B cell (primary cell): ENCODE measurements at places on chromosomes 5 and 9. TPM values are rescaled to one million over a fixed set of nuclear protein-coding genes. Genes with fewer than 3 reads are reported as not detected.

Gene MEGF10
- total RNA-seq = not detected in 2 replicates

GRCh38 chr9:84304166-84304565 lies 36.4 kb downstream of the SLC28A3 start:
- no peak for DNase-seq

GRCh38 chr5:175840050-175840841 lies 31.1 kb upstream of the CPLX2 start:
- DNase-seq = peak; percentile 36

Gene PIP5K1B
- 24.1 and 28.2 TPM in 2 replicates for total RNA-seq

- no peak for DNase-seq
Observed at GRCh38 chr5:159304961-159305595, 25.2 kb downstream of the IL12B start.

Gene UBE2QL1
- total RNA-seq = 1.6 and 1.7 TPM in 2 replicates

DNA sequence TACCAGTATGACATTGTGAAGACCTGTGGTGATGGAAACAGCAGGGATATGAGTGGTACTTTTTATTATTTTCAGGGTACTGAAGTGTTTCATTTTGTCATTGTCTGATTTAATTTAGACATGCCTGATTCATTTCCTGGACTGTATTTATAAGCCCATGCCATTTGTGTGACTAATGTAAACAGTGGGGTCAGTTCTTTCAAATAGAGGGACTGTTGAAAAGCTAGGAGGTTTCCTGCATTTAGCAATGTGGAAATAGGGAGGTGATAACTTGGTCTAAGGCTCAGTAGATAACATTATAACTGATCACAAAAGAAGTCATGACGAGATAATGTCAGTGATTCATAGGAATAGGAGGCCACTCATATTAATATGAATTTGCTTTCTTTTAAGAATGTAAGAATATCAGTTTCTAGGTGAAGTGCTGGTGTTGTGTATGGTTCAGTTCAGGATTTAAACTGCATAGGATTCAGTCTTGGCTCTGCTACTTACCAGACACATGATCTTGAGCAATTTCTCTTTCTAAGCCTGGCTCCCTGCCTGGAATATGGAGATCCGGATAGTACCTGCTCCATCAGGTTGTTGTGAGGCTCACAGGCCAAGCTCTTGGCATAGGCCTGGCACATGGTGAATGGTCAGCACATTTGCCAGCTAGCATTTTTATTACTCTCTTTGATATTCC lies 7.5 kb downstream of the RASGRF2 start:
- DNase-seq = no peak

DNA sequence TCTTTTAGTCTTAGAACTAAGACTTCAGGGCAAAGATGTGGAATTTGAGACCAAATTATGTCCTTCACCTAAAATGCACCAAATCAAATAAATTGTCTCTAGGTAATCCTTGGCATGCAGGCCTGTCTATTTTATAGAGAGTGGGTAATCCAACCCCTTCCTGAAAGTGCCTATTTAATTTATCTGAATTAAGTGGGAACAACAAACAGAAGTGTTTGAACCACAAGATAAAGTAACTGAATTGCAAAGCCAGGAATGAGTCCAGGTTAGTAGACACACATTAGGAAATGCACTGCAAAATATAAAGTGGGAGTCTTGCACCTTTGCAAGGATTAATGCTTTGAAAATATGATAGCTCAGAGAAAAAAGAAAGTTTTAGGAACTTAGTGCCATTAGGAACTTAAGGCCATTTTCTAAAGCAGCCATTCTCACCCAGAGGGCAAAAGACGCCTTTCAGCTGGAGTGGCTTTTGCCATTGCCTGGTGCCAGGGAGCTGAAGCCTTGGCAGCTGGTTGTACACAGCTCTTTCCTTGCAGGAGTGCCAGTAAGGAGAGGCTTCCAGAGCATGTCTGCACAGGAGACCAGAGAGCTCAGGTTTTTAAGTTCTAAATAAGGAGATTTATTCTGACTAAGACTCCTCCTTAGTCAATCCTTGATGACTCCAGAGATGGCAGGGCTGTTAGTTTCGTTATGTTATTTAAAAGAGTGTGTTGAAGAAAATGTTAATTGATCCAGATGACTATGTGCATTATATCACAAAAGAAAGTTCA lies 151.7 kb upstream of the ELL2 start:
- no peak for DNase-seq

DNA sequence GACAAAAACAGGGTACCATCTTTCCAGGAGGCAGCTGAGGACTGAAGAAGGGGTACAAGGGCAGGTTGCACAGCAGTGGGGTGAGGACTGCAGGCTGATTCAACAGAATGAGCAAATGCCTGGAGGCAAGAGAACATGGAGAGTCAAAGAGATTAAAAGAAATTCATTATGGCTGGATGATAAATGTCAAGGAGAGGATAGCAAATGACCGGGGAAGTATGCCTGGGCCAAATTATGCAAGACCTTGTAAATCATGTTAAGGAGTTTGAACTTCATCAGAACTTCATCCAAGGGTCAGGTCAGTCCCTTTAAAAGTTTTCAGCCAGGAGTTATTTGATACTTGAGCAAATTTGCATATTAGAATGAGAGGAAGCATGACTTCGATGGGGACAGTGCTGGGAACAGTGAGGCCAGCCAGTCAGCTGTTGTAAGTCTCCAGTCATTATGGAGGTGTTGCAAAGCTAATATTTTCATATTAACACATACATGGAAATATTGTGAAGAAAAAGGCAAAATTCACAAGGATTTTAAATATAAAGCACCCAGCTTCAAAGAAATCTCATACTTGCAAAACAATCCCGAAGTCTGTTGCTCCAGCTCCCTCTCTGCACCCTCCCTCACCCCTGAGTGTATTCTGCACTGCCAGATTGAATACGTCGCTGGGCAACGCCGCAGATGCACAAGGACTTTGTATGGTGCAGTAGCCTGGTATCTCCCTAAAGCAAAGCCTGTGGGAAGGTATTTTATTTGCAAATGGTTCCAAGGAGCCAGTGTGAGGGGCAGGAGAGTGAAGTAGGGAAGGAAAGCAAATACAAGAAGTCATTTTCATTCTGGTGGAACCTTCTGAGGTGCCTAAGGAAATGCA lies 509.8 kb upstream of the TLE4 start:
- no peak for DNase-seq

- no peak for DNase-seq
Observed at GRCh38 chr5:144478565-144478964, 307.9 kb downstream of the KCTD16 start.

DNA sequence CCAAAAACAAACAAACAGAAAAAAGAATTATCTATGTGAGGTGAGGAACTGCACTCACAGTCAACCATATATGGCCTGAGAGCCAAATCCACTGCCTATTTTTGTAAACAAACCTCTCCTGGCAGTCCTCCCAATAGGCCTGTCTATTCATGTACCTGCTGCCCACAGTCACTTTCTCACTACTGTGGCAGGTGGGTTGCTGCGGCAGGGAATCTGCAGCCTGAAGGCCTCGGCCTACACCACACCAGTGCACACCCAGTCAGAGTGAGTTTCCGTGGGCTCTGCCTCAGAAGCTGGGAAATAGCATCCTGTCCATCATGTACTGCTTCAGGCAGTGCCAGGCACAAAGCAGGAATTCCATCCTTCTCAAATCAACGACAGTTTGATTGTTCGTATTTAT lies 82.3 kb downstream of the SPTLC1 start:
- DNase-seq = no peak

GRCh38 chr5:109946610-109947009 lies 256.9 kb downstream of the MAN2A1 start:
- no peak for DNase-seq

Gene IL13
- 0.42 TPM in 1 of 2 replicates, not detected in the other for total RNA-seq

DNA sequence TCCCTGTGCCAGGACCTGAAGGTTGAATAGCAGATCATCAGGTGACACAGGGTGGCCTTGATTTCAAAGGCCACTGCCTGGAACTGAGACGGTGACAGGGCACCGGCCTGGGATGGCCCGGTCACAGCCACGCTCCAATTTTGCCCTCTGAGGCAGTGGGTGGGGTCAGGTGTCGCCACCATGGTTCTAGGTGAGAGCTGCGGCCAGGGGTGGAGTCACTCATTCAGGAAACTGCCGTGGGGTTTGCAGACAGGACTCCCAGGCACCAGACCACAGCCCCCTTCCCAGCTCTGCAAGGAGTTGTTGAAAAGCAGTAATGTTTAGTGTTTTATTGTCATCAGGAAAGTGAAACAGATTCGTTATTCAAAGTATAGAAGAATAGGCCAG lies 17.3 kb upstream of the RNU6ATAC start:
- no peak for DNase-seq

Gene FNIP1
- total RNA-seq = 52.8 and 57.8 TPM in 2 replicates

Gene TLX3
- not detected in 2 replicates for total RNA-seq

- DNase-seq = no peak
Observed at GRCh38 chr9:84779883-84780282, 110.4 kb downstream of the NTRK2 start.

Gene ASPN
- total RNA-seq = not detected in 2 replicates

DNA sequence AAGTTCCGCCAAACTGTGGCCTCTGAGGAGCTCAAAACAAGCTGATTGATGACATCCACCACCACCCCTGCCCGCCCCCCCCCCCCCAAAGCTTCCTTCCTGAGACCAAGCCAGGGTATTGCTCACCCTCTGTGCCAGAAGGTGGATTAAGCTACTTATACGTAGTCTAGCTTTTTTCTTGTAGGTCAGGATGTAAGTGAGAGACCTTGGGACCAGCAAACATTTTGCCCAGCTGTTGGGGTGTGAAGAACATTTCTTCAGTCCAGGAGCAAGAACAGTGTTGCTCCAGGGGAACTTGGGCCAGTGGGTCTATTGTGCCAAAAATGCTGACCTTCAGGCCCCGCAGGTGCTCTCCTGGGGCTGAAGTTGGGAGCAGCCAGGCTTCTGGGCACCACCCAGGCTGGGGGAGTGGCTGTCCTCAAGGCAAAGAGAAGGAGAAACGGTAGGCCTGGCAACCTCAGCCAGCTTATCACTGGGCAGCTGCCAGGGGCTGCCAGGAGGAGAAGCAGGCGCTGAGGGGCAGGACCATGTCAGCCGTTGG lies 18.0 kb downstream of the NEURL1B start:
- no peak for DNase-seq

- no peak for DNase-seq
Observed at GRCh38 chr5:147303976-147304375, 69.2 kb downstream of the STK32A start.

Gene ZSWIM6
- total RNA-seq = 15.9 and 16.4 TPM in 2 replicates

DNA sequence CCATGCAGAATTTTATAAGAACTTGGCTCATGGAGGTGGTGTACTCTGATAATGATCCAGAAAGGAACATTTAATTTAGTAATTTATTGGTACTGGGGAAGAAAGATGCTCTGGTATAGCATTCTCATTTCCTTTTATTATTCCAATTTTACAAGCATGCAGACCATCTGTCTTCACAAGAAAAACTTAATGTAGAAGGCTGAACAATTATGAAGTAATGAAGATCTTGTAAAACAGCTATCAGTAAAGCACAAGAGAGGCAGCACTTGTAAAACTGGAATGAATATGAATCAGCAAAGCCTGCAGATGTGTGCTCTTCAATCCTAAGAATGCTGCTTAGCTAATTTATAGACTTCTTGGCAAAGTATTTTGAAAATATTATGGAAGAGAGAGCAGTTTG lies 300.0 kb downstream of the YTHDC2 start:
- no peak for DNase-seq

Gene CDKN2B-AS1
- total RNA-seq = 2.5 and 3.2 TPM in 2 replicates

Gene RACK1
- 1,928 and 2,047 TPM in 2 replicates for total RNA-seq

- DNase-seq = no peak
Observed at GRCh38 chr9:129109952-129110739, 447 bp downstream of the CRAT start.

DNA sequence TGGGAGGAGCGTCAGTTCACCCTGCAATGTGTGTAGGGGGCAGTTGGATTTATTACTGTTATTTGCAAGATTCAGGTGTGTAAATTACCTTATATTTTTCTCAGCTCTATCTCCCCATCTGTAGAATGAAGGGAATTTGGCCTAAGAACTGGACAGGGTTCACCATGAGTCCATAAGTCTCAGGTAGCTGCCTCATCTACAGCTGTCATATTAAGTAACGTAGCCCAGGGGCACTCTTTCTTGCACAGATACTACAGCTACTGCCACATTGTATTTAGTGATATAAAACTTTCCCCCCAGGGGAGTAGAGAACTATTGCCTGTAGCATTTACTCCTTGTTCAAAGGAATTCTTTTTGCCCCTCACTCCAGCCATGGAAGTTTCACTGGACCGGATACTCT lies 301.4 kb upstream of the ZNF608 start:
- DNase-seq = no peak

Gene NUTM2G
- not detected in 2 replicates for total RNA-seq

DNA sequence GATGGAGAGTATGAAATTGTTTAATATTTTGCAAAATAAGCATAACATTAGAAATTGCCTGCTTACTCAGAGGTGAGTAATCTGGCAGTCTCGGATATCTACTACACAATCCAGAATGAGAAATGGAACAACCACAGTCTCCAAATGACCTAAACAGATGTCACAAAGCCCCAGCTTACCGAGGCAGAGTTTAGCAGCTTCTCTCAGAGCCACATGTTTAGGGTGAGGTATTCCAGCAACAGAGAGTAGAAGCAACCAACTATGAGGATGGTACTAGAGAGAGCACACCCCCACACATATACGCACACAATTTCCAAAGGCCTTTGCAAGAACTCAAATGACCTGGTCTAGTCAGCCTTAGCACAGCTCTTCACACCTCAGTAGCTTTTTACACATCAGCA lies 122.7 kb upstream of the LPAR1 start:
- DNase-seq = no peak

- peak; percentile 6 for DNase-seq
Observed at GRCh38 chr5:132468656-132469379, 21.8 kb downstream of the IRF1 start.

GRCh38 chr5:32551194-32551593 lies 34.2 kb upstream of the SUB1 start:
- no peak for DNase-seq

- no peak for DNase-seq
Observed at GRCh38 chr9:126515873-126516505, 97.7 kb upstream of the LMX1B start.

Gene GPR21
- 2.3 and 2.5 TPM in 2 replicates for total RNA-seq

Gene IFNA8
- total RNA-seq = not detected in 2 replicates

- DNase-seq = no peak
Observed at GRCh38 chr5:68432682-68433081, 217.1 kb downstream of the PIK3R1 start.

- no peak for DNase-seq
Observed at GRCh38 chr5:172905346-172906140, 53.7 kb upstream of the RPL26L1 start.

- DNase-seq = no peak
Observed at GRCh38 chr9:37921546-37922300, 17.8 kb upstream of the SLC25A51 start.

GRCh38 chr9:93569621-93570174 lies 6.7 kb upstream of the PHF2 start:
- peak; percentile 35 for DNase-seq

- no peak for DNase-seq
Observed at GRCh38 chr5:56110646-56111403, 116.1 kb upstream of the IL6ST start.
